ENCODE measurements at places on chromosomes 6 and 20.

- DNase-seq: no peak
Measured at GRCh38 chr20:53370345-53370961, 223.2 kb downstream of the ZNF217 start.

- no peak for DNase-seq
Measured at GRCh38 chr20:61989741-61990140, 75.9 kb downstream of the TAF4 start.

- DNase-seq: no peak
Measured at GRCh38 chr6:20954315-20954714, 420.1 kb downstream of the CDKAL1 start.

- no peak for DNase-seq
Measured at GRCh38 chr6:135412761-135413160, 84.8 kb downstream of the AHI1 start.

DNA sequence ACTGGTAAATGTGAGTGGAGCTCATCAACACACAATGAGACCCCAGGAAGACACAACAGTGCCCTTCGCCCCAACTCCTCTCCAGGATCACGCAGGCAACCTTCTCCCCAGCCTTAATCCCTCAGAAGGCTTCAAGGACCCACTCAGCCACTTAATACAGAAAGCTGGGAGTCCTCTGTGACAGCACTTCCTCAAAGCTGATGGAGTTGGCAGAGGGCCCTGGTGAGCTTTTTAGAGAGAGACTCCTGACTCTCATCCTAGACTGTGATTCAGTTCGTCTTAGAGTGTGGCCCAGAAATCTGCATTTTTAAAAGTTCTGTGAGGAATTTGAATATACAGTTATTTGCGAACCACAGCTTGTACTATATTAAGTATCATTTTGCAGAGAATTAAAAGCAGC is 187.7 kb downstream of the UST start:
- no peak for DNase-seq

GRCh38 chr6:13395272-13396237 is 67.2 kb upstream of the TBC1D7 start:
- DNase-seq: no peak

GRCh38 chr6:14121936-14122344 is 4.4 kb downstream of the CD83 start:
- no peak for DNase-seq

DNA sequence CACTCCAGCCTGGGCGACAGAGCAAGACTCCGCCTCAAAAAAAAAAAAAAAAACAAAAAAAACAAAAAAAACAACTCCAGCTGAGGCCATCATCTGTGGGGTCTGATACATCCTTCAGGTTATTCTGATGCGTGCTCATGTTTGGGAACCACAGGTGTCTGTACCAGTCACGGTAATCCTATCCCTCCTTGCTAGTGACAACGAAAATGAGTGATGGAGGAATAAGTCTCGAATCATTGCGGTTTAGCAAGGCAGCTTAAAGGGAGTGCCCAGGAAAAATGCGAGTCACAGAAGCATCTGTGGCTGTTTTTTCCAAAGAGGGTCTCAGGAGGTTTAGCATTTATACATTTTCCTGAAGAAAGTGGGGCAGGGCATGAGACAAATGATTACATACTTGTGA is 48.8 kb downstream of the MCUR1 start:
- no peak for DNase-seq

DNA sequence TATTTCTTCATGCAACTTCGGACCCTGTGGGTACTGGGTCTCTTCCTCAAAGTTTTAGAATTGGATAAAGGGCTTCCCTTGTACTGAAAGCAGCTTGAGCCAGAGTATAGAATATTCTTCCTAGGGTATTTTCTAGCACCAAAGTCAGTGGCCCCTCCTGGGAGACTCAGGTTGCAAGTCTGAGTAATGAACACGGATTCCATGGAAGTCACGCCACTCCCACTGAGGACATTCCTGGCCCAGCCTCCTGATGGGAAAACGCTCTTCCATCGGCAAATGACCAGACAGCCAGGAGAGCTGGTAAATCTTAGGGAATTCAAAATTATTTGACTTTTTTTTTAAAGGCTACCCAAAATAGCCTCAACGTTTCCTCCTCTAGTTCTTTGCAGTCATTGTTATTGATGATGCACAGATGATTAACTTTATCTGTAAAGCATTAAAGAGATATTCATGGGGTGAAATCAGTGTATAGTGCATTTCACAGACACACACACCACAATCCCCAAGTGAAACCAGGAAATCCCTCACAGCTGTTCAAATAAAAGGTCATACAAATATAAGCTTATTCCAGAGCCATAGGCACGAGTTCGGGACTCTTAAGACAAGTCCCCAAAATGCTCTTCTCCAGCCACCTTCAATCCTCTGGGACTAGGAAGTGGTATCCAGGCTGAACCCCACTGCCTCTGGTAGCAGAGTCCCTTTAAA is 248.8 kb downstream of the SOD2 start:
- DNase-seq: no peak

DNA sequence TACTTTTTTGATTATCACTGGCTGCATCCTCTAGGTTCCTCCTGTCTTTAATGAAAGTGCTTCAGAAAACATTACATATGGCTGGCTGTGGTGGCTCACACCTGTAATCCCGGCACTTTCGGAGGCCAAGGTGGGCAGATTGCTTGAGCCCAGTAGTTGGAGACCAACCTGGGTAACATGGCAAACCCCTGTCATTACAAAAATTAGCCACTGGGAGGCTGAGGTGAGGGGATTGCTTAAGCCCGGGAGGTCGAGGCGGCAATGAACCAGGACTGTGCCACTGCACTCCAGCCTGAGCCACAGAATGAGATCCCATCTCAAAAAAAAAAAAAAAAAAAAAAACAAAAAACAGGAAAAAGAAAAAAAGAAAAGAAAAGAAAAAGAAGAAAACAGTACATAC is 35.3 kb downstream of the BEND3 start:
- DNase-seq: no peak

DNA sequence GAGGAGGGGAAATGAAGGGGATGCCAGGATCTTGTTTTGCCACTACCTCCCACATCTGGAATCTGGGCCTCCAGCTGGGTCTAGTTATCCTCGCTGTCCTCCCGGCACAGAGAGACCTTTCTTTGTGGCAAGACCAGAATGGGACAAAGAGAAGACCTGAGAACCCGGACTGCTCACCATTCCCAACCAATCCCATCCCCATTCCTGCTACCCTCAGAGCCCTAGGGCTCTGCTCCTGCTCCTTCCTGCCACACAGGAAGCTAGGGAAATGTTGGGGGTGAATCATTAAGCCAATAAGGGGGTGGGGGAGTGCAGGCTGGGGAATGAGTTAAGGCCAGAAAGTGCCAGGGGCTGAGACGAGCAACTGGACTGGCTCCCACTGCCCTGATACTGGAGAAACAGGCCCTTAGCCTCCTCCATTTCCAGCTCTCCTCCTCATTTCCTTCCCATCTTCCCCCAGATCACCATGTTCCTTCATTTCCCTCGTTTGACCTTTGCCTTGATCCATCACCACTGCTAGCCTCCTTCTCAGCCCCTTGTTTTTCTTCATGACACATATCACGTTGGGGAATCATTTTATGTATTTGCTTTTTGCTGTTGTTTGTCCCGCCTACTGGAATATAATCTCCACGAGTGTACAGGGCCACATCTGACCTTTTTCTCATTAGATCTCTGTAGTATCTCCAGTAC is 4.6 kb upstream of the IER3 start:
- DNase-seq: no peak

DNA sequence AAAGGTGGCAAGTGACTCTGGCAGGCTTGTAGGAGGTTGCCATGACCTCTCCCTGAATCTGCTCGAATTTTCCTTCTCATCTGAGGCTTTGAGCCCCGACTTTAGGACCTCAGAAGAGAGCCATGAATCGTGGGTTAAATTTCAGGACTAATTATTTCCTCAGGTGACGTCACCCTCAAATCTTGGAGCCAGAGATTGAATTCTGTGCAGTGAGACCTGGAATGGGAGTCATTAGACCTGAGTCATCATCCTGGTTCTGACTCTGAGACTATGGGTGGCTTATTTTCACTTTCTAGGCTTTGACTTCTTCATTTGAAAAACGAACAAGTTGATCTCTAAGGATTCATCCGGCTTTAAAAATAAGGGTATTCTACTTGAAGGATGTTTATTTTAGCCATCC is 48.5 kb upstream of the PDYN start:
- DNase-seq: no peak

GRCh38 chr6:105136431-105137350 is 43.1 kb downstream of the POPDC3 start:
- DNase-seq: peak; percentile 3

- peak; percentile 10 for DNase-seq
Measured at GRCh38 chr6:75204959-75205775, 686 bp downstream of the COL12A1 start.

DNA sequence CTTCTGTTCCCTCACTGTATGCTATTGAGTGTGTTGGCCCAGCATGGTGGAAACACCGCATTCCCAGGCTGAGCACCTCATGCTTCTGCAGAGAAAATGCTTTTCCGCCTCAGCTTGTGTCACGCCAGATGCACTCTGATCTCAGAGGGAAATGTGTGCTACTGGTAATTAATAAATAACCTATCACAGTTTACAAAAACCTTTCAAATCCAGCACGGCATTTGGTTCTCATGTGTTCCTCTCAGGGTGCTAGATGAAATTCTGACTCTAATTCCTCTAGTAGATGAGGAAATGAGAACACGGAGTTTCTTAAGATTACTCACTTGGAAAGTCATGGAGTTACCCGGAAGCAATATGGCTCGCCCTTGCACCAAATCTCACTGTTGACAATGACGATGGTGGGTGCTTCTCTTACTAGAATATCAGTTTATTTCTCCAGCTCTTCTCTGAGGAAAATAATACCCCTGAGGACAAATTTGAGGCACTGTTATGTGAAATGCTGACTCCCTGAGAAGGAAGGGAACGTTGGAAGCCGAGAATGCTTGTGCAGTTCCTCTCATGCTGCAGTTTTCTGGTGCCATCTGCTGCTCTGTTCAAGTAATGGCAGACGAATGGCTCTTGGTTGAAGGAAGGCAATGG is 116.6 kb downstream of the RNF144B start:
- peak; percentile 49 for DNase-seq

- DNase-seq: no peak
Measured at GRCh38 chr6:44831002-44831610, 443.6 kb downstream of the CDC5L start.

DNA sequence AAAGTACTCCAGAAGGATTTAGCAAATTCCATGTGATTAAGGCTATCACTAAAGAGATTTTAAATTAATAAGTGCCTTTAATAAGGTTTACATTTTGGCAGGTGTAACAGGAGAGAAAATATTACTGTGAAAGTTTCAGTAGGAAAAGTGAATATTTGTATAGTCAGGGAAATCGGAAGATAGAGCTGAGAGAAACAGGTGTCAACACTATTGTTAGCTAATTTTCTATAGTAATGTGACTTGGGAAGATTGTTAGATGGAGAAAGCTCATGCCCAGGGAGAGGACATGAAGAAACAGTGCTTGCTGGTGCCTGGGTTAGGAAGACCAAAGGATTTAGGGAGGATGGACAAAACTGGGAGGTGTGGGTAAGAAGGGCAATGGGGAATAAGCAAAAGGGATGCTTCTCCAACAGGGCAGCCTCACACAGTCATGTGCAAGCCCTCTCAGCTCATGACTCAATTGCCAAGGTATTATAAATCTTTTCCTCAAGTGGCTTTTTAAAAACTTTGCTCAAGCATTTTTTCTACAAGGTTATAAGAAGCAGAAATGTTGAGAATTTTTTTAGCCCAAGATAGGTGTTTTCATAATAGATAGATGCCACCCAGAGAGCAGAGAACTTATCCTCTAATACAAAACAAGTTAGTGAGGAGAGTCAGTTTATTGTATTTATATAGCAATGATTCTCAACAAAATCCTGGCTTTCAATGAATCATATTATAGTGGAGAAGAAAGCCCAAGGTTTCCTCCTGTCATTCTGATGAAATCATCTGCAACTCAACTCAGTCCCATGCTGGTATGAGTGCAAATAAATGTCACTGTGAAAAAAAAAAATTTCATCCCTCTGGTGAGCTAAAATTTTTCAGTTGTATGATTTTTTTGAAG is 325.2 kb upstream of the NT5E start:
- DNase-seq: no peak
